Activated naive CD8-positive, alpha-beta T cell treated with anti-CD3 and anti-CD28 coated beads, Interleukin-2, amount 10 ng/mL, durations not matched to agents 7 days and 5 days (primary cell): ENCODE measurements at places on chromosomes 5 and 9. TPM values are rescaled to one million over a fixed set of nuclear protein-coding genes. Genes with fewer than 3 reads are reported as not detected.

DNA sequence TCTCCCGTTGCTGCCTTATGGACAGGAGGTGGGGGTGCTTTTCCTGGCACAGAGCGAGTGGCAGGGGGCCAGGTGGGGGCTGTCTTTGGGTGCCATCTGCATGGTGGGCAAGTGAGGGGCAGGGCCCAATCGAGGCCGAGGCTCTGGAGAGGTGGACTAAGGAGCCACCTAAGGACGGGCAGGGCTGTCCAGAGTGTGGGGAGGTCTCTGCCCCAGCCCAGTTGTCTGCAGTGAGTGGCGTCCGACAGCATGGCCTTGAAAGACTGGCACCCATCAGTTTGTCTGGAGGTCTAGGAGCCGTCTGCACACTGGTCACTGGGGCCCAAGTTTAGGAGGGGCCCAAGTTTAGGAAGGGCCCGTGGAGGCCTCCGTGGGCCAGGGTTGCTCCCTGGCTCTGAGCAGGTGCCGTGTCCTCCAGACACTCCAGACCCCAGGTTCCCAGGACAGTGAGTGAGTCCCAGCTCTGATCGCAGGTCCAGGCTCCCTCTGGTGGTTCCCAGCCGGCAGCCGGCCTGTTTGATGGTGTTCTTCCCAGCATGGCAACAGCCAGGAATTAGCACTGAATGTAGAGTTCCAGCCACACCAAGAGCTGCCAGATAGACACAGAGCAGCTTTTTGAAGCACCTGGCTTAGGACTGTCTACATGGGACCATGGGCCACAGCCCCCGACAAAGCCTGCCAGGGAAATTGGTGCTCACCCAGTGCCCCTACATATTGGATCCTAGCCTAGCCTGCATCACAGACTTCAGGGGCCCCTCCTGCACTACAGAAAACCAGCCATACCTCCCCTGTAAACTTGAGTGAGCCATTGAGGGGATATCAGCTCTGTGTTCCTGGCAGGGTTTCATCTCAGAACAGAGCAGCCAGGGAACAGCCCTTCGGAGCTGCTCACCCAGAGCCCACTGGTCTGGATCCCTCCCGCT is 120.9 kb downstream of the WNK2 start:
- peak; percentile 31 for DNase-seq

DNA sequence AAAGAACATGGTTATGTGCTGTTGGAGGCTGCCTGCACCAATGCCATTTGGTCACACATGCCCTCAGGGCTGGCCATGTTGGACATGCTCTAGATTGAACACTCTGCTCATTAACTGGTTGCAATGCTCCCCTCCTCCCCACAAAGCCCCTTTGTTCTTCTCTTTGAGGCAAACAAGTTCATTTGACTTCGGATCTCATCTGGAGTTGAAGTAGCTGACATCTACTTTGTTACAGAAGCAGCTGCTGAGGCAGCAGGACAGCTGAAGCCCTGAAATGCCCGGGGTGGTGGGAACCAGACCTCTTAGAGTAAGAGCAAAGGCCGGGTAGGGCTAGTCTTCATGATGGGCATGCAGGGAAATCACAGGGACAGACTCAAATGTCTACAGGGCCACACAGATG is 123.5 kb downstream of the APBA1 start:
- DNase-seq = no peak

GRCh38 chr5:178483620-178484019 is 106.6 kb downstream of the COL23A1 start:
- peak; percentile 52 for DNase-seq

The ITK gene
- 313 TPM for total RNA-seq

DNA sequence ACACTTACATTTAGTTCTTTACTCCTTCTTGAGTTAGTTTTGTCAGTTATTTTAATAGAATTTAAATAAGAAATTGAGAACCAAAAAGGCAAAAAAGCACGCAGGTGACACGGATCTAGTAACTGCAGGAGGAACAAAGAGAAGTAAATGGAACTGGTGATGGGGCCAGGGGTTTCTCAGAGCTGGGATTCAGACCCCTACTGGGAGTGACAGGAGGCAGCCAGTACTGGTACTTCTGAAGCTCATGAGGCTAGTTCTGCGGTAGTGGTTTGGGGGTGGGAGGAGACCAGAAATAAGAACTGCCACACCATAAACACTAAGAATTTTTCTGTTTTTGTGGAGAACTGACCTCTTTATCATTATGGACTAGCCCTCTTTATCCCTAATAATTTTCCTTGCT is 48.2 kb downstream of the OXCT1 start:
- no peak for DNase-seq

GRCh38 chr9:129068990-129069861 is 11.7 kb upstream of the DOLPP1 start:
- DNase-seq = peak; percentile 80

DNA sequence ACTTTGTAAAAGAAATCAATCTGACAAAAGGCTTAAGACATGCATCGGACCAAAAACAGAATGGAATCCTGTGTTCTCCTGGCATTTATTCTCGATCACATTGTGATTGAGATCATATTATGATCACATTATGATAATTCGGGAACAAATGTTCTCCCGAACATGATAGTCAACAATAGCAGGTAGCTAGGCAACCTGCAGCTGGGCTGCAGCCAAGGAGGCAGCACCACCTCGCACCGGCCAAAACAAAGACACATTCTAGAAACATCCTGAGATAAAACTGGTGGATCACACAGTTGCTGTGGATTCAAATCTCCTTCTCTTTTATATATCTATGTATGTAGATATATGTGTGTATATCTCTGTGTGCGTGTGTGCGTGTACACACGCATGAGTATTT is 480.6 kb upstream of the CYLC2 start:
- DNase-seq = no peak

DNA sequence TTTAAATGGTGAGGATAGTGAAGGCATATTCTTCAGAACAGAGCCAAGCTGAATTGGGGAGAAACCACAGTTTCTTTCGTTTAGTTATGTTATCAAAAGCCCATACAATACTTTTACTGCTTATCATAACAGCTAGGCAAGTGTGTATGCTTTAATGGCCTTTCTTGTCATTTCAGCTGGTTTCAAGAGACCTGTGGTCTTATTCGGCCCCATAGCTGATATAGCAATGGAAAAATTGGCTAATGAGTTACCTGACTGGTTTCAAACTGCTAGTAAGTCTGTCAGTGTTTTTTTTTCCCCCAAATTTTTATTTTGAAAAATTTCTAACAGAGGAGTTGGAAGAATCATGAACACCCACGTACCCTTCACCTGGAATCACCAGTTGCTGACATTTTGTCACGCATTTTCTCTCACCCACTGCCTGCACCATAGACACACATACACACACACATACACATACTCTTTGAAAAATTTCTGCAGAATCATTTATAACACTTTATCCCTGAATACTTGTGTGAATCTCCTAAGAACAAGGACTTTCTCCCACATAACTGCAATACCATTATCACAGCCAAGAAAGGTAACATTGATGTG is 63.7 kb downstream of the TJP2 start:
- no peak for DNase-seq

The TMEM161B gene
- total RNA-seq = 27.3 TPM

The SYNPO gene
- total RNA-seq = 0.25 TPM

DNA sequence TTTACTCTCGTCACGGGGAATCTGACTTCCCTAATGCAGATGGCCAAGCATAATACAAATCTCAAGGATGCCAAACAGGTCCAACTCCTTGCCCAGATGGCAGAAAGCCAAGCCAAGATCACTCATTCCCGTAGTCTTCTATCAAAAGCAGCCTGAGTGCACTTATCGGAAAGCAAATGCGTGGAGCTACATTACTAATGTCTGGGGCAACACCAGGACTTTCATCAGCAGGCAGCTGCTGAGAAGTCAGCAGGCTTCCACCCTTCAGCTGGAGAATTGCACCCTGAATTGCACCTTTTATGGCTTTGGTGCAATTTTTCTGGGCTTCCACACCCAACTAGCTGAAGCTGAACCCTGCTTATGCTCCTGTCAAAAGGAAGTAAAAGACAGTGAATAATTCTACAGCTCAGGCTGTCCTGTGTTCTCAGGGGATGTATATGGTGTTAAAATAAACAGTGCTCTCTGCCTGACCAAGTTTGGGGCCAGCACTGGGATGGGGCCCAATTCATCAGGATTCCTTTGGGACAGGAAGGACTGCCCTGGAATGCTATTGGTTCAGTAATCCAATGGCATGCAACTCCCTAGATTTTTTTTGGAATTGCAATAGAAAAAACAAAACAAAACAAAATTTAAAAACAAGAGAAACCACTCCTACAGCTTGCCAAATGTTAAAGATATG is 92.6 kb downstream of the DPYSL3 start:
- DNase-seq = no peak

- DNase-seq = no peak
Observed at GRCh38 chr9:133351526-133351907, 3.5 kb downstream of the RPL7A start.

The ARHGEF37 gene
- total RNA-seq = 0.82 TPM

The PKN3 gene
- 9.6 TPM for total RNA-seq

DNA sequence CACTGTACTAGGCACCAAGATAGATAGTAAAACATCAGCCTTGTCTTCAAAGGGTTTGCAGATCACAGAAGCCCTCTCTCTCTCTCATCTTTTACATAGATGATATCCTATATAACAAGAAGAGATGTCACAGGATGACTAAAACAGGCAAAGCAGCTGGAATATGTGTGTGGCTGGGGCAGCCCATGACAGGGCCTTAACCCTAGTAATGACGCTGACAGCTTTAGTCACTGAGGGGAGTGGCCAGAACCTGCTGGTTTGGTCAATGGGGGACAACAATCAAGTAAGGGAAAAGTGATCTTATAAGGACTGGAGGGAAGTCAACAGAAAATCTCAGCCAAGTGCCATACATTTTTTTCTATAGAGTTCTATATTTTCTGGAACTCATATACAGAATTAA is 41.9 kb upstream of the RIC1 start:
- DNase-seq = no peak
